ENCODE measurements at places on chromosomes 7 and 10.

- no peak for DNase-seq
These were observed 32.7 kb downstream of the EEPD1 start for GRCh38 chr7:36185756-36186155.

DNA sequence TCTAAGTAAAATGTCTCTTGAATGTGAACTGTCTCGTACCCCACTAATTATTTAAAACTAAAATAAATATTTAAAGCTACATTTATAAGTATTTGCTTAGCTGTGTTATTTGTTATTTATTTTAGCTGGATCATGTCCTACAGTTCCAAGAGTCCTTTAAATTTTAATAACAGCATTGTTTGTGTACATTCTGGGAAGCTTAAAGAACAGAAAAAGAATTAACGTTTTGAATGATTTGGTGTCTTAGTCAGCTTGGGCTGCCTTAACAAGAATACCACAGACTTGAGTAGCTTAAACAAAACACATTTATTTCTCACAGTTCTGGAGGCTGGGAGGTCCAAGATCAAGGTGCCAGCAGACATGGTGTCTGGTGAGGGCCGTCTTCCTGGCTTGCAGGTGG lies 107.4 kb downstream of the ITIH5 start:
- no peak for DNase-seq

- no peak for DNase-seq
These were observed 21.7 kb upstream of the FKBP9 start for GRCh38 chr7:32935558-32935957.

DNA sequence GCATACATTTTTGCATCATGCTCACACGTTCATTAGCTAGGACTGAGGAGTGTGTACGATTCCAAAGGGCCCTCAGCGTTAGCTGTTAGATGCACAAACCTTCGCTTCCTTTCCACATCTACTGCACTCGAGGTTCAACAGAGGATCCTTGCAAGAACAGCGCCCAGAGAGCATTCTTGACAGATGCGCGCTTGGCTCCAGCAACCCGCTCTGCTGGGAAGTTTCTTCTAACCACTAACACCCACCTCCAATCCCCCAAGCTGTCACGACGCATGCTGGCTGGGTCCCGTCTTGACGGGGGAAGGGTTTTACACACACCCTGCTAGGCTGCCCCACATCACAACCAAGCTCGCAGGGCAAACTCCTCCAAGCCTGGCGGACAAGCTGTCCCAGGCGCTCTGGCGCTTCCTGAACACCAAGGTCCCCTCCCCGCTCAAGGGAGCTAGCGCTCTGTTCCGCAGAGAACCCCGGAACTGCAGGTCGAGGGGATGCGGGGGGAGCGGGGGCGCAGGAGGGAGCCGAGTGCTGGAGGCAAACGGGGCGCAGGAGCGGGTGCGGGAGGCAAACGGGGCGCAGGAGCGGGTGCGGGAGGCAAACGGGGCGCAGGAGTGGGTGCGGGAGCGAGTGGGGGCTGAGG lies 653 bp upstream of the ADRB1 start:
- DNase-seq = no peak

GRCh38 chr7:144255471-144255897 lies 9.1 kb downstream of the OR2A7 start:
- DNase-seq = no peak
